ENCODE measurements at places on chromosomes 5 and 9.

DNA sequence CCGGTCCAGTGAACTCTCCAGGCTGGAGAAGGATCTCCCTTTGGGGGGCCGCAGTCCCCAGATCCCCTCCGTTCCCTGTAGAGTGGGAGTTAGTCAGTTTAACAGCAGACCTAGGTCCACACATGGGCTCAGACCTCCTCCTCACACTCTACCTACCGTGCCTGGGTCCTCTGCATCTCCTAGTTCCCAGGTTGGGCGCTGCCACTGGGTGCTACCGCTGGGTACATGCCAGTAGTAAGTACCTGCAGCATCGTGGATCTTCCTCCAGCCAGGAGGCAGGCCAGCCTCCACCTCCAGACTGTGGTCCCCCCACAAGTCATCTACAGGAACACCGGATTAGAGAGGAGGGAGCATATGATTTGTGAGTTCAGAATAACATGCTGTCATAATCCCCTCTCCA, 802 bp downstream of the APBB3 start:
- no peak for DNase-seq

DNA sequence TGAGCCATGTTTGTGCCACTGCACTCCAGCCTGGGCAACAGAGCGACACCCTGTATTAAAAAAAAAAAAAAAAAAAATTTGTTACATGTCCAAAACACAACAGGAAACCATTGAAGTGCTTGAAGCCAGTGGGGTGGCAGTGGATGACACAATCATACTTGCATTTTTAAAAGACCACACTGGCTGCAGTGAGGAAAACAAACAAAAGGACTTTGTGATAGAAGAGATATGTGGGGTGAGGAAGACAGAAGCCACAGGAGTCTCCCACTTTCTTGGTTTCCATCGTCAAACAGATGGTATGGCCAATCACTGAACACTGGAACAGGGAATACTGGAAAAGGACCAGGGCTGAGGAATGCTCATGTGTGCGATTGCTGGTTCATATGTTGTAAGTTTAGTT, 20.9 kb upstream of the COMMD10 start:
- DNase-seq: no peak

- no peak for DNase-seq
Observed at GRCh38 chr9:115034801-115035200, 83.2 kb downstream of the TNC start.

GRCh38 chr9:108816037-108816436, 39.7 kb downstream of the ACTL7B start:
- no peak for DNase-seq
